ENCODE measurements at places on chromosomes 11 and 22. TPM values are rescaled to one million over a fixed set of nuclear protein-coding genes. Genes with fewer than 3 reads are reported as not detected.

- no peak for DNase-seq
Observed at GRCh38 chr11:6631361-6631890, 12.2 kb upstream of the TPP1 start.

ACRV1 gene
- total RNA-seq: not detected

DNA sequence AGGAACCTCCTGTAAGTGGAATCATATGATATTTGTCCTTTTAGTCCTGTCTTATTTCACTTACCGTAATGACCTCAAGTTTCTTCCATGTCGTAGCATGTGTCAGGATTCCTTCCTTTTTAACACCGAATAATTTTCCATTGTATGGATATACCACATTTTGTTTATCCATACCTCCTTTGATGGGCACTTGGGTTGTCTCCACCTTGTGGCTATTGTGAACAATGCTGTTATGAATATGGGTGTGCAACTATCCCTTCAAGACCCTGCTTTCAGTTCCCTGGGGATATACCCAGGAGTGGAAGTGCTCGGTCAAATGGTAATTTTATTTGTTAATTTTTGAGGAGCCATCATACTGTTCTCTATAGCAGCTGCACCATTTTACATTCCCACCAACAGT, 244.9 kb upstream of the BLID start:
- no peak for DNase-seq

- DNase-seq: no peak
Observed at GRCh38 chr11:47583844-47584243, 2.6 kb upstream of the FAM180B start.

PHETA2 gene
- total RNA-seq: 3.4 TPM

GLYATL2 gene
- total RNA-seq: not detected

TBX10 gene
- total RNA-seq: not detected

- no peak for DNase-seq
Observed at GRCh38 chr22:50688448-50688847, 15.8 kb downstream of the SHANK3 start.

APOA4 gene
- total RNA-seq: not detected

DNA sequence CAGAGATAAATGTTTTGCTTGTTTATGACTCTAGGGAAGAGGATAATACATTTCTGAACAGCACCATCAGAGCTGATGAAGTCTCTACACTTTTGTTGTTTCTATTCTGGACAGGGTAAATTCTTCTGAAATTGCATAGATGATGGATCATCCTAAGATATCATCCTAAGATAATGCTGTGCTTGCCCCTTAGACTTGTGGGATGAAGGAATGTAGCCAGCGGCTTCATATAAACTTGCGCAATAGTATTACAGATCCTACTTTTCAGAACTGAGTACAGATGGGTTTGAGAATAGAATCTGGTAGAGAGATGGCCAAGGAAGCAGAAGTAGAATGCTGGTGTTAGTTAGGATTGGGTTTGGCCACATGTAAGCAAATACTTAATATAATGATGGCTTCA, 61.0 kb downstream of the NCAM1 start:
- DNase-seq: no peak

- DNase-seq: no peak
Observed at GRCh38 chr11:62505059-62505439, 41.6 kb downstream of the AHNAK start.

DNA sequence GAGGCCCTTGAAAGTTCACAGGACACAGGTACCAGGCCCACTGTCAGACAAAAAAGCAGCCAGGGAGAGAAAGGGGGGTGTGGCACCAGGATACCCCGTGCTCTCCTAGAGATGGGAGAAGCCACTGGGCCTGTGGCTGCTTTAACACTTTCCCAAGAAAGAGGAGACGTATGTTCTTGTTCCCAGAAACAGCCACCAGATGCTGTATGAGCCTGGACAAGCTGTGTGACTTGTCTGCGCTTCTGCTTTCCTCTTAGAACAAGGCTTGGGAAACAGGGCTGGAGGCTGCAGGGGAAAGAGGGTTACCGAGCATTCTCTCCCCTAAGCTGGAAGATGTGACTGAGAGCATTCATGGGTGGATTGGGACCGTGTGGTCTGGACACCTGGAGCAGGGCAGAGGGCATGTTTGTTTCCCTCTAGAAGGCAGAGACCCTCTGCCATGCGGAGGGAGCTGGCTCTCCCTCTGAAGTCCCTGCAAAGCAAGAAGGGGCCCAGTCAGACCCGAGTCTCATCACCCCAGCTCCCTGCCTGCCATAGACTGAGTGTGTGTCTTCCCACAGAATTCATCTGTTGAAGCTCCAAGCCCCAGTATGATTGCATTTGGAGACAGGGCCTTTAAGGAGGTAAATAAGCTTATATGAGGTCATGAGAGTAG, 74.1 kb downstream of the TRIM29 start:
- DNase-seq: no peak

DNA sequence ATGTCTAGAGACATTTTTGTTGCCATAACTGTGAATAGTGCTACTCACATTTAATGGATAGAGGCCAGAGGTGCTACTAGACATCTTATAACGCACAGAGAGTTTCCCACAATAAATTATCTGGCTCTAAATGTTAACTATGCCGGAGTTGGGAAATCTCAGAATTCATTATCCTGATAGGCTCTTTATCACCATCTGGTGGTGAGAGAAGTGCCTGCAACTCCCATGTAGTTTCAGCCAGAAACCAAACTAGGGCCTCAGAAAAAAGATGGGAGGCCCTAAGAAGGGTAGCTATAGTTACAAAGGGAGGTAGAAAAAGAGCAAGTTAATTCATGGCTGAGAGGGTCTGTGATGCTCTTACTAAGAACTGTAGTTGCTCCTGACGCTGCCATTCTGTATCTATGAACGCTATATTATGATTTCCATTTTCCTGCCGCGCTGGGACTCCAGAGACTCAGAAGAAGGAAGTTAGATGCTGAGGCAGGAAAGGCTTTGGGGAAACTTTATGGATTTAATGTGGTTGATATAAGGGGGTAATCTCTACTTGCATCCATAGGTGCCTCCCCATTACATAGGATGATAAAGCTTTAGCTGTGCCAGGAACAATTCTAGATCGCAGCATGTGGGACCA, 22.9 kb upstream of the MRPL17 start:
- peak; percentile 44 for DNase-seq

DNA sequence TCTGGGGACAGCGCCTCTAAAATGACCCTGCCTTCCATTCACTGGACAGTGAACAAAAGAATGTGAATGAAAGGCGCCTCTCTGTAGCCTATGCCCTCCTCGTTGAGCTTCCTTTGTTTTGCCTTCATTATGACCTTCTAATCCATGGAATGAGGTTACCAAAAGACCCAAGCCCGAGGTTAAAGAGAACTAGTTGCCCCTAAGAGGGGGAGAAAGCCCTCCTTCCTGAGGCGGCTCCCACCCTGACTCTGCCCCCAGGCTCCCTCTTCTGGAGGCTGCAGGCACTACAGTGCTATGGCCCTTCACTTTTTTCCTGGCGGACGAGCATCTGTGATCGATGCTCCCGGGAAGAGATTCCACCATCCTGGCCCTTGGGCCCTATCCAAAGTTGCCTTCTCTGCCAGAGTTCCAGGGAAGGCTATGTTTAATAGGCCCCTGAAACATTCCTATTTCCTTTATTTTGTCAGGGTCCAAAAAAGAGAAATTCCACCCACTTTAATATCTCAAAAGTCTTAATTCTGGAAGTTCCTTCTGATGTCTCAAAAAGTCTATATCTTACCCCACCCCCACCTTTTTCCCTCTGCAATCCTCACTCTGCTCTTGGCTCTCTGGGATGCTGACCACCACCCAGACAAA, 147.3 kb downstream of the FEZ1 start:
- no peak for DNase-seq

- no peak for DNase-seq
Observed at GRCh38 chr11:60944490-60945294, 7.3 kb downstream of the SLC15A3 start.

- no peak for DNase-seq
Observed at GRCh38 chr22:40678493-40679248, 613 bp upstream of the MCHR1 start.

DNA sequence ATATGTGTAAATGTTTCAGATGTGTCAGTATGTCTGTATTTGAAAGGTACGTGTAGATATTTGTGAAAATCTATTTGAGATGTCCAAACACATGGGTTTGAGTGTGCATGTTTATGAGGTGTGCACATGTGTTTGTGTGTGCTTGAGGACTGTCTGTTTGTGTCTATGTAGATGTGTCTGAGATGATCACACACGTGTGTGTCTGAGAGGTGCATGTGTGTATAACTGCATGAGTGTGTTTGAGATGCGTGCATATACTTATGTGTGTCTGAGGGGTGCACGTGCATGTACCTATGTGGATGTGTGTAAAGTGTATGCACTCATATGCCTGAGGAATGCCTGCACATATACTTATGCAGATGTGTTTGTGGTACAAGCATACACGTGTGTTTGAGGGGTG, 584.4 kb downstream of the BUD13 start:
- DNase-seq: no peak

- no peak for DNase-seq
Observed at GRCh38 chr11:3122775-3123201, 42.3 kb downstream of the OSBPL5 start.

- no peak for DNase-seq
Observed at GRCh38 chr11:121367001-121367843, 74.7 kb downstream of the SC5D start.

GRCh38 chr22:36197065-36197440, 4.6 kb downstream of the APOL4 start:
- DNase-seq: no peak

DNA sequence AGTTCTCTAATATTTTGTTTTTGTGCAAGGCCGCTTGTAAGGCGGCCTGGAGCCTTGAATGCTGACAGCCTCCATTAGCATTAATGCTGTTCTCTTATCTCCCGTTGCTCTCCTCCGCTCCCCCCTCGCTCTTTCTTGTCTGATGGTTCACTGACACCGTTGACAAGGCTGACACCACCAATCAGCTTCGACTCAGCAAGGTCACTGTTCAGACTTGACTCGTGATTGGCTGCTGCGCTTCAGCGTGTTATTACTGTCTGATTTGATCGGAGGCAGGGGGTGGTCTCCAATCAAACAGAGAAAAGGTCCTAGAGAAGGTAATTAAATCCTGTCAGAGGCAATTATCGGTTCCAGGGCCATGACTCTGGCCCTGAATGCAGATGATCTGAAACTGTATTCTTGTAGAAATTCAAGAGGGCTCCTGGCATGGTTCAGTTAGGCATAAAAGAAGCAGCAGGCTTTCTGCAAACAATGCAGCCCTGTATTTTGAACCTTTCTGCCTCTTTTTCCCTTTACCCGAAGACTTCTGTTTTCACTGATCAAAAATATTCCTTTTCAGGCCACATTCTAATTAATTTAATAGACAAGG, 49.3 kb upstream of the MPPED2 start:
- no peak for DNase-seq

GRCh38 chr22:44394246-44395117, 81.7 kb upstream of the SHISAL1 start:
- no peak for DNase-seq

DNA sequence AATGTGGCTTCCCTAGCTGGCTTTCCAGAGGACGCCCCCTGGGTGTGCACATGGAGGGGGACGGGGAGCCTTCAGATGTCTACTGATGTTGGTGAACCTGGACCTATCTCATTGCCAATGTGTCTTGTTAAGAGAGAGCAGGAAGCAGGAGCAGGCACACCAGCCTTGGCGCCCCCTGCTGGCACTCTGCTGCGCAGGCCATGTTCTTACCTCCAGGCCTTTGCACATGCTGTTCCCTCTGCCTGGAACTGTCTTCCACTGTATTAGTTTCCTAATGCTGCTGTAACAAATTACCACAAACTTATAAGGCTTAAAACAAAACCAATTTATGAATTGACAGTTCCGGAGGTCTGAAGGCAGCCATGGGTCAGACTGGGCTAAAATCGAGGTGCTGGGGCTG, 23.6 kb upstream of the MN1 start:
- DNase-seq: no peak

GRCh38 chr22:22362311-22362710, 117.7 kb downstream of the VPREB1 start:
- no peak for DNase-seq

MPZL2 gene
- 79.2 TPM for total RNA-seq

DNA sequence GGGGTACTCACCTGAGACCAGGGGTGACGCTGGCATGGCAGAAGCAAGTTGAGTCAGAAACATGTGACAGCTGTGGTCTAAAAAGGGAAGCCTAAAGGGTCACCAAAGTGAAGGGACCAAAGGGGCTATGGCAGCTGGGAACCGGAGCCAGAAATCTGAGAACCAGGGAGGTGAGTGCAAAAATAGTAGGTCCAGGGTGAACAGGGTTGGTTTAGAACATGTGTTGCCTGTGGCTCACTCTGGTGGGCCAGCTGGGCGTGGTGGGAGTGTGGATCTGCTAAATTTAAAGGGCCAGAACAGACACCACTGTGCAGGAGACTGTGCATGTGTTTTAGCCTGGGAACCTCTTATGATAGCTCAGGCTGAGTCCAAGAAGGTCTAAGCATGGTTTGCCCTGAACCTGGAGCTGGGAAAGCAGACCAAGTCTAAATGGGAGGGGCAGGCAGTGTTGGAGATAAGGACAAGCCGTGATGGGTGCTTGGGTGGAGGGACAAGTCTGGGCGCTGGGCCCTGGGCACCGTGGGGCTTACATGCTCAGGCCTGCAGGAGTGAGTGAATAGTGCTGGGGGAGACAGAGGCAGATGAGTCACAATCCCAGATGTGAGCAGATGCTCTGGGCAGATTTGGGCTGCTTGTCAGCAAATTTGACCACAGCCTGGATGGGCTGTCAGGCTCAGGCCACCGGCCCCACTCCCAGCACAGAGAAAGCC, 41.4 kb upstream of the ZBED5 start:
- DNase-seq: peak; percentile 99

DNA sequence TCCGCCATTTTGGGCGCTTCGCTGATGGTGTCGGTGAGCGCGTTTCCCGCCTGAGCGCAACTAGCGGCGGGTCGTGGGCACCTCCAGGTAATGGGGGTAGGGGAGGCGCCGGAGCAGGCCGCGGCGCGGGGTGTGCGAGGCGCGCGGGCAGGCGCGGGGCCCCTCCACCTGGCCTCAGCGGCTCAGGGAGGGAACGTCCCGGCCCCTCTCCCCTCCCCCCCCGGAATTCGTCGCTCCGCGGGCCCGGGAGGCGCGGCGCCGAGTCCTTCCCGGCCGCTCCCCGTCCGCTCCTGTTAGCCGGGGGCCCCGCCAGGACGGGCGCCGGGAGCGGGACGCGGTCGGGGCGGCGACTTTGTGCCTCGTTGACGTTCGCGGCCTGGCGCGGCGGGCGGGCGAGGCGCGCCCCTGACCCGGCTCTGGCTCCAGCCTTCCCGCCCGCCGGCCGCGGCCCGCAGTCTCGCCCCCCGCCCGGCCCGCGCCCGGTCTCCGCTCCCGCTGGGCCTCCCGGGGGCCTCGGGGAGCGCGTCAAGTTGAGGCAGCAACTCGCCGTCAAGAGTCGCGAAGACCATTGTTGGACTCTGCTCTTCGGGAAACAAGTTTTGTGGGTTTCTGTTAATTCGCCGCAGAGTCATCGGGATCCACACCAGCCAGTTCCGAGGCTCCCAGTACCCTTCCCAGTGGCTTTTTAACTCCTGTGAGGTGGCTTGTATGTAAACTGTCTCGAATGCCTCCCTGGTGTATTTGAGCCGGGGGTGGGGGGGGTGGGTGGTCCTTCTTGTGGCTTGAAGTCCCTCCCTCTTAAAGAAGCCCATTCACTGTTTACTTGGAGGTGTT, at the start of gene PPP6R3:
TSS of gene PPP6R3 (plus strand) at position 12 of the 834 bp plus-strand sequence. CDS start 76,913 bp downstream, outside the sequence.
- peak; percentile 18 for DNase-seq

Measured in bronchial epithelial cell (primary cell).